ENCODE measurements at places on chromosomes 5 and 9. TPM values are rescaled to one million over a fixed set of nuclear protein-coding genes. Genes with fewer than 3 reads are reported as not detected.

SLC25A2 gene
- not detected for total RNA-seq

TIMD4 gene
- total RNA-seq = 0.60 TPM

KCNN2 gene
- total RNA-seq = 0.14 TPM

DOLPP1 gene
- 21.6 TPM for total RNA-seq

PTGER4 gene
- 7.6 TPM for total RNA-seq

TMEM174 gene
- not detected for total RNA-seq

SLCO6A1 gene
- total RNA-seq = not detected

MEIKIN gene
- total RNA-seq = not detected

TAF11L5 gene
- not detected for total RNA-seq

RMRP gene
- 4.7 TPM for total RNA-seq

IFNA2 gene
- not detected for total RNA-seq

SLC1A3 gene
- 0.08 TPM for total RNA-seq

NRARP gene
- total RNA-seq = 3.0 TPM

ZNF883 gene
- total RNA-seq = 1.1 TPM

SHISAL2B gene
- not detected for total RNA-seq

HRCT1 gene
- 0.18 TPM for total RNA-seq

PCDH1 gene
- total RNA-seq = 3.9 TPM

FOXI1 gene
- total RNA-seq = not detected

C9orf153 gene
- 0.25 TPM for total RNA-seq

TTC23L gene
- 0.21 TPM for total RNA-seq

PAEP gene
- 0.32 TPM for total RNA-seq

BHMT gene
- total RNA-seq = not detected

ARHGEF39 gene
- 14.9 TPM for total RNA-seq

WNK2 gene
- total RNA-seq = 7.5 TPM

DMRT2 gene
- not detected for total RNA-seq

NACC2 gene
- total RNA-seq = 23.5 TPM

DNAH5 gene
- 2.0 TPM for total RNA-seq

DND1 gene
- total RNA-seq = 0.72 TPM

RECK gene
- total RNA-seq = 6.0 TPM

GLDC gene
- total RNA-seq = 14.9 TPM

PCDHGB1 gene
- total RNA-seq = 1.5 TPM

TRIM23 gene
- total RNA-seq = 4.9 TPM

CCT5 gene
- 677 TPM for total RNA-seq

HSPB3 gene
- 0.14 TPM for total RNA-seq

UGT3A1 gene
- total RNA-seq = not detected

UIMC1 gene
- 42.7 TPM for total RNA-seq

SPATA31C1 gene
- not detected for total RNA-seq

PCDHB16 gene
- total RNA-seq = 0.05 TPM

TLR4 gene
- 0.20 TPM for total RNA-seq

PLEKHG4B gene
- 1.5 TPM for total RNA-seq

TAF11L10 gene
- not detected for total RNA-seq

PDE6A gene
- total RNA-seq = 0.30 TPM

All from A549 treated with dexamethasone at 1 μM for 4 hours (cell line).